Fibroblast of gingiva (primary cell): ENCODE measurements at places on chromosomes 12 and 14.

GRCh38 chr12:131395971-131396573 lies 314.8 kb upstream of the SFSWAP start:
- no peak for DNase-seq

DNA sequence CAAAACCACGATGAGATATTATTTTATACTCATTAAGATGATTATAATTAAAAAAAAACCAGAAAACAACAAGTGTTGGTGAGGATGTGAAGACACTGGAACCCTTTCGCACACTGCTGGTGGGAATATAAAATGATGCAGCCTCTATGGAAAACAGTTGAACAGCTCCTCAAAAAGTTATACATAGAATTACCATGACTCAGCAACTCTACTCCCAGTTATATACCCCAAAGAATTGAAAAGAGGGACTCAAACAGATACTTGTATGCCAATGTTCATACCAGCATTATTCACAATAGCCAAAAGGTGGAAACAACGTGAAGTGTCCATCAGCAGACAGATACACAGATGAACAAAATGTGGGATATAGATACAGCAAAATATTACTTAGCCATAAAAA lies 53.1 kb downstream of the TAOK3 start:
- no peak for DNase-seq

- DNase-seq = no peak
Measured at GRCh38 chr14:69924201-69924600, 45.0 kb downstream of the SMOC1 start.

DNA sequence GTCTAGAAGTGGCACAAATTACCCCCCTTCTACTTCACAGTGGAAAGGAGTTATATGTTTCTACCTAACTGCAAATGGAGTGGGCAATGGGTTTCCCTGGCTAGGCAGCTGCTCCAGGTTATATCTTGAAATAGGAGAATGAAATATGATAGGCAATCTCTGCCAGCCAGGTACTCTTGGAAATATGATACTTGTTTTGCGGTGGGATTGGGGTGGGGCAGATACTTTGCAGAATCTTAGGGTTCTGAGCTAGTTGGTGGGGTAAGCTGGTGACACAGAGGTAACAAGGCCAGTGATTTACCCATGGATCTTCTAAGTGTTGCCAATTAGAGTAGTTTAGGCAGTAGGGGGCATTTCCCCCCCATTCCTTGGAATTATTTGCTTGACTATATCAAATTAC lies 140.1 kb downstream of the ATP23 start:
- DNase-seq = no peak
